ENCODE measurements at places on chromosomes 2 and 18.

GRCh38 chr2:61017556-61018317 is at the start of the genes PEX13 and PUS10:
TSS of gene PEX13 (plus strand) at chr2:61017720. CDS start at chr2:61017760, 40 bp downstream.
TSS of gene PUS10 (minus strand) at chr2:61018255. CDS start at chr2:61011890, 6,365 bp downstream.
- peak; percentile 62 for DNase-seq

DNA sequence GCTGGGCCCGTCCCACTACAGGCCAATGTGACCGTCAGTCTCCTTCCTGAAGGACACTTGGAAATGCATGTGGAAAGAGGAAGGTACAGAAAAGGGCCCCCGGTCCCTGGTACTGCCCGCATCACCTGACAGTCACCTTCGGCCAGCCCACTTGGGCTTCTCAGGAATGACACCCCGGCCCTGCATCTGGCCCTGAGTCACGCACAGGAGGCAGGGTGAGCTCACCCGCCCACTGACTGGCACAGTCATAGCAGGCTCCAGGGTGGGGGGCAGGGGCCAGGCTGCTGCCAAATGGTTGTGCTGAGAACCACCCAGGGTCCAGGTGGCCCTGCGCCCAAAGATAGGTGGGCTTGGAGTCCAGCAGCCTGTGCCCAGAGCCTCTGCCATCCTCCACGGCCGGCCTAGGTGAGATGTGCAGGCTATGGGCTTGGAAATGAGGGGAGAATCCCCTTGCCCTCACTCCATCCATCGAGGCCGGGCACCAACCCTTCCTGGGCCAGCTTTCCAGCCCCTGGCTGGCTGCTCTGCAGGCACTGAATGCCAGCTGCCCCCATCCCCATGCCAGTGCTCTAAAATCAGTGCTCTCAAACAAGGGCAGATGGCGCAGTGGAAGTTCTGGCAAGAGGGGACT is 14.1 kb downstream of the EMX1 start:
- DNase-seq: peak; percentile 29

DNA sequence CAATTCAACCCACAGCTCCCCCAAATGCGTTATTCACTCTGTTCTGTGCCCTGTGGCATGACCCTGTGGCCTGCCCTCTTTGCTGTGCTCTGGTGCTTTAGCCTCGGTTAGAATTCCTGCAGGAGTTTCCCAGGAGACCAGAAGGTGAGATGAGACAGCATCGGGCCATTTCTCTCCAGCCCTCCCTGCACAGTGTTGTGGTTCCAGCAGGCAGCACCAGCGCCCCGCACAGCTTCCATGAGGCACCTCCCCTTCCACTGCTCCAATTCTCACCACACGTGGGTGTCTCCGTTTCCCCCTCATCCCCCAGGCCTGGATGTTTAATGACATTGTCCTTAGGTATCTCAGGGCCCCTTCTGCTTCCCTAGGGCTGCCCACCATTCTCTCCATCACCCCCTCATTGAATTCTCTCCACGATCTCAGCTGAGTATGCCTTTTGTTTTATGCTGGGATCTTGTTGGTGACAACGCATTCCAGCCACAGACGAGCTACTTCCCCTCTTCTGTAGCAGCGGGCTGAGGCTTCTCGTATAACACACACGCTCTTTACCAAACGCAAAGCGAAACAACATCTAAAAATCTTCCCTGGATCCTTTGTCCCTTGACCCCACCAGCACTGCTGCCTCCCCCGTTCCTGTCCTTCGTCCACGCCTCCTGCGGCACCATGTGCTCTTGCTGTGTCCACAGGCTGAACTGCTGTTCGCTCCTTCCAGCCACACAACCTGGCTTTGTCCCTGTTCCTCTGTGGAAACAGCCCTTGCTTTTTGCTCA is 35.1 kb downstream of the ACKR3 start:
- no peak for DNase-seq

DNA sequence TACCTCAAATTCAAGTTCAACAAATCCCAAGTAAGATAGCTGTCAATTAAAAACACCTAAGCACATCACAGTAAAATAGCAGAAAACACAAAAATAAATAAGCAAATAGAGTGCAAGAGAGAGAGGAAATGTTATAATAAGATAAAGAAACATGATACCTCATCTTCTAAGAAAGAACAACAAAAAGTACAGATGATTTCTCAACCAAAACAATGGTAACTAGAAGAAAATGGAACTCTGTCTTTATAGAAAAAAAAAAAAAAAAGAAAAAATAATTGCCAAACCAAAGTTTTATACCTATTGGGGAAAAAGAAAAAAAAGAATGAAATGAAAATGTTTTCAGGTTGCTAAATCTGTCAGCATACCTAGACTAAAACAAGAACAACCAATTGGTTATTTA is 1253.5 kb upstream of the CDH2 start:
- DNase-seq: no peak

DNA sequence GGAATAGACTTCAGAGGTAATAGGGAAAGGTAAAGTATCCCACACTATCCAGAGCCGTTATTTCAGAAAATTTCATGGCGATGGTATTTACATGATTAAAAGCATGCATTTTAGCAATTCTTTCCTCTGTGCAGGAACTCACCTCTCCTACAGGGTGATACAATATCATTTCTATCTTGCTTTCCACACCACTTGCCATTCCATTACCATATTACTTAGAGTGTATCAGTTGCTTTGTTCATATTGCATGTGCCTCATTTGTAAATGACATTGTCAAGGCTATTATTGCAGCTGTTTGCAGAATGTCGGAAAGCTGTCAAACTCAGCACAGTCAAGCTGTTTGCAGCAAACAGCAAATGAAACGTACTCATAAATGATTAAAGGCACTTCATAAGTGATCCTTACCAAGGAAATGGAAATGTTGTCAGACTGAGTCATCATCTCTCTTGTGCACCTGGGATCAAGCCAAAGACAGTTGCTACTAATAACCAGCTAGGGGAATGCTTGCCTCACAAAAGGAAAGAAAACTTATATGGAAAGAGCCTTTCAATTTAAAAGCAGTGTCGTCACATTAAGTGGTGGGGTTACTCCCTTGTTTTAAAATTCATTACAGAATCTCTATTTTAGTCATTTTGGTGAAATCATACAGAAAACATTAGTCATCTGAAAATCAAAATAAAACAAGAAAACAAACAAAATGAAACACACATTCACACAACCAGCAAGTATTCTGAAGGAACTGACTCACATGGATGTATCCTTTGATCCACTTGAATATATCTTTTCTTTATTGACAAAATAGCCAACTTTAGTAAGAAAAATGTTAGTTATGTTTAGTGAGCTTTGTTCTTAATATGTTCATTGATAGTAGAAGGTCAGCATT is 1064.1 kb upstream of the CNTNAP5 start:
- peak; percentile 11 for DNase-seq

- peak; percentile 24 for DNase-seq
These were observed 534 bp upstream of the SOCS6 start for GRCh38 chr18:70288171-70288850.

DNA sequence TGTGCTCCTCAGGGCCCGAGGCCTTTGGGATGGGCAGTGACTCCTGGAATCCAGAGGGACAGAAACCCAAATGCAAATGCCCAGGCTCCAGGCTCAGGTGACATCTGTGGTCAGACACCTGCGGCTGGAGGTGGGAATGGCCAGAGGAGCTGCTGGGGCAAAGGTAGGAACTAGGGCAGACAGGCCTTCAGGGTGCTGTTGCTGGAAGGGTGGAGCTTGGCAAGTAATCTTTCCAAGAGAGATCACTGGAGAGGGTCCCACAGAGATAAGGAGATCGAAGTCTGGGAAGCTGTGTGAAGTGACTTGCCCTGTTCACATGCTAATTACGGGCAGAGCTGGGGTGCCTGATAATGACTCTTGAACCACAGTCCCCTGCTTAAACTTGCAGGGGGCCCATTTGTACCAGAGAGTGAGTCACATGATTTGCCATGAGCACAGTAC is 82.4 kb downstream of the ACAA2 start:
- DNase-seq: no peak

DNA sequence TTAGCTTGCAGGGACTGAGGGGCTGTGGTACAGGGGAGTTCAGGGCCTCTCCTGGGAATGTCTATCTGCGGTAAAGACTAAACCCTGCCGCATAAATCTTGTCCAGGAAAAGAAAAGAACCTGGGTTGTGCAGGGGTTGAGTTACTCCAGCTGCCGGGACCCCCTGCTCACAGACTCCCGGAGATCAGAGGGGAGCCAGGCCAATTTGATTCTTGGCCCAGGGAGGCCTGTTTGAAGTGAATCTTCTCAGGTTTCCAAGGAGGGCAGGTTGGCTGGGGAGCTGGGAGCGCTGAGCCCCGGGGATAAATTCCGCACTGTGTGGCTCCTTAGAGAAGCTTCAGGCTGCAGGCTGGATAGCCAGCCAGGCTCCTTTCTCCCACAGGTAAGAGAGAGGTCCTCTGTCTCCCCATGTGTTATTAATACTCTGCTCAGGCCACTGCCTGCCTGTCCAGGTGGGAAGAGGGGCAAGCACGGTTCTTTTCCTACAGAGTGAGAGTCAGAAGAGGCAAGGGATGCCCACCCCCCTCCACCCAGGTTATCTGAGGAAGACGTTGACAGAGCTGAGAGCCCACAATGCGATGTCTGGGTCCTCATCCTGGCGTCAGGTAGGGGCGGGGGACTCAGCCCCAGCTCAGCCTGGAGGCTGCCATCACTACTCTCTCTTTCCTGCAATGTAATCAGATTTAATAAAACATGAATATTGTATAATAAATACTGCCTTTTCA is 82.7 kb downstream of the LONRF2 start:
- DNase-seq: no peak

DNA sequence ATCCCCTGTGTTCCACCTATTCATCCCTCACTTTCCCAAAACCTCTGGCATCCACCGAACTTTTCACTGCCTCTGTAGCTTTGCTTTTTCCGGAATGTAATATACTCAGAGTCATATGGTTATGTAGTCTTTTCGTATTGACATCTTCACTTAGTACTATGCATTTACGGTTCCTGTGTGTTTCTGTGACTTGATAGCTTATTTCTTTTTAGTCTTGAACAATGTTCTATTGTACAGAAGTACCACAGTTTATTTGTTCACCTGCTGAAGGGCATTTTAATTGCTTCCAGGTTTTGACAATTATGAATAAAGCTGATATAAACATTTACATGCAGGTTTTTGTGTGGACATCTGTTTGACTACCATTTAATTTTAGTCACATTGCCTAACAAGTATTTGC is 154.7 kb upstream of the DOK6 start:
- no peak for DNase-seq

- DNase-seq: no peak
These were observed 147.7 kb upstream of the SPATS2L start for GRCh38 chr2:200158647-200159356.

DNA sequence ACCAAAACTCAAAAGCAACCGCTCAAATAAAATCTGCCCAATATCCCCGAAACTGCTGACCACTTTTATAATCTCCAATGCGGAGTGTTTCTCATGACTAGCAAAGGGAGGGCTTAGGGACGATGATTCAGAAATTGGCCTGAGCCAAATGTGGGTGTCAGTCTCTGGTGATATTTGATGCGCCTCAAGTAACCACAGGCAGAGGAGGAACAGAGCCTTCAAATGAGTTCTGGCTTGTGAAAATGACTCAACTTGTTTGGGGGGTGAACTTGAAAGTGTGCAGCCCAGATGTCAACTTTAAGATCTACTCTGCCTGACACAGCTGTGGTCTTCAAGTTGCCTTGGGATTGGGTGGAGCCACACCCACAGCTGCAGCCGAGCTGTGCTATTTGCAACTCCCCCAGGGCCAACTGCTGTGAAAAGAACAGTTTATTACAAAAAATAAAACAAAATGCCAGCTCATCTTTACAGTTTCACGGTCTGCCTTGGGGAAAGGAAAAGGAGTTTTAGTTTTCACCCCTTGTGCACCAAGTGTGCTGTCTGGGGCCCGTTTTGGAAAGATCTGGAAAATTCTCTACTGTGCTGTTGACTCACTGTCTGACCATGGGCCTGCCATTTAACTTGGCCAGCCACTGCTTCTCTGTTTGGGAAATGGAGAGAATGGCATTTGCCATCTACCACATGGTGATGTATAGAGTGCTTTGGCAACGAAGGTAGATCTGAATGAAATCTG is 222.1 kb downstream of the MTX2 start:
- peak; percentile 100 for DNase-seq

- DNase-seq: no peak
These were observed 34.7 kb upstream of the REEP1 start for GRCh38 chr2:86372133-86372532.

- DNase-seq: no peak
These were observed 270.2 kb upstream of the SYT4 start for GRCh38 chr18:43547456-43547855.

DNA sequence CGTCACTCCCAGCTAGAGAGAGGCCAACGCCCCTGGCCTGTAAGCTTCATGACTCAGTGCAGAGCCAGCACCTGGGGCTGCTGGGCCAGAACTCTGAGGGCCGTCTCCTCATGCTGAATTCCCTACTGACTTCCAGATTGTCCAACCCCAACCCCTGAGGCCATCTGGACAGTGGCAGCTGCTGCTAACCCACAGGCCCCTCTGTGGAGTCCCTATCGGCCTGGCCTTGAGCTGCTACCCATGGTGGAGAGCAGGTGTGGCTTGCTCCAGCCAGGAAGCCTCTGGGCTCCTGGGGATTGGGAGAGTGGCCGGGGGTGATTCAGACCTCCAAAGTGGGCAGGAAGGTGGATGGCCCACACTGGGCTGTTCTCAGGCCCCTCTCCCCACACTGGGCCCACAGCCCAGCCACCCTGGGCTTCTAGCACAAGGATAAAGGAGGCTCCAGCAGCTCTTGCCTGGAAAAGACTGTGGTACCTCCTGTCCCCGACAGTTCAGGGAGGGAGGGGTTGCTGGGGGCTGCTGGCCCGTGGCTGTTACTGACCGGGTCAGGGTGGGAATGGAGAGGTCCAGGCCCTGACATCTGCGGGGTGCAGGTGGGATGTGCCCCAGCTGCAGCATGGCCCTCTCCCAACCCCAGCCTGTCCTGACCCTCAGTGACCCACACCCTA is 8.2 kb downstream of the TEKT4 start:
- DNase-seq: no peak

DNA sequence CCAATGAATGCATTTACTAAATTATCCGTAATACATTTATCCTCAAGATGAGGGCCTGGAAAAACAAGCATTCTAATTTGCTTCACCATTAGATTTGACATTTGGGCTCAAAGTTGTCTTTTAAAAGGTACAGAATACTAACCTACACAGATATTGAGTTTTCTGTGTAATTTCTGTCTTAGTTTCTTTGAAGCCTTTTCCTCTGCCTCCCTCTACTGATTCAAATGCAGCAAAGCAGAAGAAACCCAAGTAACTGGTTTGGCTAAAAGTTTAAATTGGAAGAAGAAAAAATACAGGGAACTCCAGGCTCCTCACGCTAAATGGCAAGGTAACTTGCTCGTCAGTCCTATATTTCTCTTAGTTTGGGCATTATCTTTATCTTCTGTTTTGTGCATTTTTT is 53.3 kb upstream of the SLC5A7 start:
- DNase-seq: no peak

- DNase-seq: no peak
These were observed 56.4 kb upstream of the PPP1CB start for GRCh38 chr2:28695245-28695647.

GRCh38 chr2:164570475-164570874 is 50.8 kb downstream of the GRB14 start:
- no peak for DNase-seq

- no peak for DNase-seq
These were observed 131.1 kb downstream of the CCDC74A start for GRCh38 chr2:131658769-131659131.

GRCh38 chr2:108936866-108937265 is 52.2 kb downstream of the EDAR start:
- DNase-seq: no peak

Data from HCEC 1CT (cell line).